ENCODE measurements at places on chromosomes 3 and 15.

DNA sequence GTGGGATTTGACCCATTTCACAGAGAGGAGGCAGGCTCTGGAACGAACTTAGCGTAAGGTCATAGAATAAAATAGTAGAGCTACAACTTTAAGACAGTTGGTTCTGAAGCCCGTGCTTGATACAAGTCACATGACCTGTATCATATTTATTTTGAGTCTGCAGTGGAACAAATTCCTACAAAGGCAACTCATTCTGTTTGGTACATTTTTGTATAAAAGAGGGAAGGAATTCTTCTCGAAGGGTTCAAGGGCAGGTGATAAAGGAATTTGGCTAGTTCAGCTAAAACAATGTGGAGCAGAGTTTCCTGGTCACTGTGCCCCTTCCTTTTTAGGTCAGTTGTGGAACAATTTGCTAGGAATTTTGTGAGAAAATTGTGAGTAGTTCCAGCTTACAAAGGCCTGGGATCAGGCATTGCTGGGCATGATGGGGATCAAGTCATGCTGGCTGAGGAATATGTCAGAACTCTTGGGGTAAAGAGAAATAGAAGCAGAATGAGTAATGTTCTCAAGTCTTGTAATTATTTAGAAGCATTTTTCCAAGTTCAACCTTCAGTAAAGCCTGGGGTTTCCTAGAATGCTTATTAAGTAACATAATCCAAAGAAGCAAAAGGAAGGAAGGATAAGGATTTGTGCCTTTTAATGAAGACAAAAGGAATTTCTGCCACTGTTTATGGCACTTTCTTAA is 19.1 kb downstream of the USP3 start:
- DNase-seq: no peak

DNA sequence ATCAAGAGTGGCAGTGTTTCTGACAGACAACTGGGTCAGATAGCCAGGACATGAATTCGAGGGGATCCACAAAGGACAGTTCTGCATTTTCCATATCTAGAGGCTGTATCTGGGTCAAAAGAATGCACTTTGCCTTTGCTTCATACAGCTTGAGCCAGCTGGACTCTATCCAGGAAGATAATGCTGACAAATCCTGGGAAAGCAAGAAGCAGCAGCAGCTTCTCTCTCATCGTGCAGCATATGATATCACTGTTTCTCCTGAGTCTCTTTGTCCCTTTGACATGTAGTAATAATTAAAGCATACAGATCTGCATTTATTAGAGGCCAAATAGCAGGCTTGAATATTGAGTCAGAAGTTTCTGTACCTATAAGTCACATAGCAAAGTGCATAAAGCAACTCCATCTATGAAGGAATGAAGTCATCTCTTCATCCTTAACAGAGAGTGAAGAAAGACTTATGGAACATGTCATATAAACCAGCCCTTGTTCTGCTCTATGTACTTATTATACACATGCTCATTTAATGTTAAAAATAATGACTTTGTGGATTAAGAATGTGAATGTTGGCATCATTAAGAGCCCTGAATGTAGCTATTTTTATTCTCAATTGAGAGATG is 236.8 kb upstream of the GBE1 start:
- DNase-seq: no peak

- DNase-seq: no peak
These were observed 260.2 kb downstream of the ZBTB20 start for GRCh38 chr3:114886905-114887304.

- no peak for DNase-seq
These were observed 14.4 kb downstream of the CNOT10 start for GRCh38 chr3:32699429-32699828.

- DNase-seq: no peak
These were observed 29.6 kb downstream of the KIF7 start for GRCh38 chr15:89625716-89626115.

GRCh38 chr15:69888406-69888805 is 209.3 kb downstream of the TLE3 start:
- DNase-seq: no peak

- no peak for DNase-seq
These were observed 91.4 kb upstream of the MEX3B start for GRCh38 chr15:82137261-82137660.

DNA sequence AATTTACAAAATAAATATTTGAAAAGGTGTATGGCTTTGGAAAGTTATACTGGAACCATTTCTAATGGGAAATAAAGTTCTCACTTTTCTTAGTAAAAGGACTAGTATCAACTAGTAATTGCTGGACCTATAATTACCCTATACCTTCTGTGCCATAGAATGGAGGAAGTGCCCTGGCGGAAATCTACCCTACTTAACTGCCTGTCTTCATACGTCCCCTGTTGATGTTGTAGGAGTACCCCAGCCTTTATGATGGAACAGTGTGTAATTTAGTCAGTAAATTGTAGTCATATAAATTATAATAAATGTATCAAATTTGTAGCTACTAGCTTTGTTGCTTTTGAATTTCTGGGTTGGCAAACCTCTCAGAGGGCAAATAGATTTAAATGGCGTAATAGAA is 149.9 kb downstream of the LPP start:
- no peak for DNase-seq

DNA sequence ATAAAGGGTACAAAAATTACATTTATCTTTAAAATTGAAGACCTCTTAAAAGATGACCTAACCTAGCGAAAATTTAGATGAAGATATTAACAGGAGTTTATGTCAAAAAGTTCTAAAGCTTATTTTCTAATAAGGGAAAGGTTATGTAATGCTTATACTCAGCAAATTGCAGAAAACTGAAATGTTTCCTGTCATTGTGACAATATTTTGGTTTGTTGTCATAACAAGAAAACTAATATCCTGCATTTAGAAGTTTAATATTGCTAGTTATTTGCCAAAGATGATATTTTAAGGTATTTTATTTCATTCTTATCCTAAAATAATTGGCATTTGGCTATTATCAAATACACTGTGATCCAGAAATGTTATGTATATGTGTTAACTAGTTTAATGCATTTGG is 294.5 kb downstream of the C3orf38 start:
- no peak for DNase-seq

DNA sequence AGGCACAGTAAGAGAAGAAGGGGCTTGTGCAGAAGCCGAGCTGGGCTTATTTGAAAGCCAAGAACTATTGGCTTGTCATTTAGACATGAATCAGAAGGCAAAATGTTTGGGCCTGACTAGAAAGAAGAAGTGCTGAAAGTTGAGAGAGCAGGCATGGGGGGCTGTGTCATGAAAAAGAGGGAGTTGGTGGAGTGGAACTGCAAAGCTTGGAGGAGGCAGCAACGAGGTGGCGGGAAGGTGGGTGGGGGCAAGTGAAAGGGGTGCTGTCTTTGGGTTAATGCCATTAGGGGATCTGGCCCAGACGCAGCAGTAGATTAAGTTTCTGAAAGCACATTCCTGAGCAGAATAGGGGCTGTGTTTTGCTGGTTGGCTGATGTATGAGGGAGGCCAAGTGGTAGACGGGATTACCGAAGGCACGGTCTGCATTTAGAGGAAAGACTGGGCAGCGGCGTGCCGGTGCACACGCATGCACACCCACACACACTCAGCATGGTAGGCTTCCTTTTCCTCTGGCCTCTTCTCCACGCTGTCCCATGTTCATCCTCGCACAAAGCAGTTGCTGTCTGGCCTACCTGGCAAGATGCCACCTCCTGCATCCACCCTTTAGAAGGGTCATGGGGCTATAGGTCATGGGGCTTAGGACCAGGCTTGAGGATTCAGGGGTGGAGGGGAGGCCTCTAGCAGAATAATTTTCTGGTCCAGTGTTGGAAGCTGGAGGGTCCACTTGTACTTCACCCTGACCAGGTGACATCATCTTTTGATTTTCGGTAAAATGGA is 43.0 kb downstream of the BOC start:
- DNase-seq: peak; percentile 72

- no peak for DNase-seq
These were observed 28.9 kb upstream of the ACP3 start for GRCh38 chr3:132288357-132288756.

DNA sequence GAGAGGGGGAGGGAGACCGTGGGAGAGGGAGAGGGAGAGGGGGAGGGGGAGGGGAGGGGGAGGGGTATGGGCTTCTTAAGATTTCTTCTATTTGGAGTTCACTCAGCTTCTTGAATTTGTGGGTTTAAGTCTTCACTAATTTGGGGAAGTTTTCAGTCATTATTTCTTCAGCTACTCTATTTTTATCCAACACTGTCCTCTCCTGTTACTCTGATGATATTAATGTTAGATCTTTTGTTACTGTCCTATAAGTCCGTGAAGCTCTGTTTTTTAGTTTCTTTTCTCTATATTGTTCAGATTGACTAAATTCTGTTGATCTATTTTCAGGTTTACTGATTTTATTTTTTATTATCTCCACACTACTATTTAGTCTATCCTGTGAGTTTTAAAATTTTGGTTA is 351.5 kb upstream of the TPM1 start:
- DNase-seq: peak; percentile 49

DNA sequence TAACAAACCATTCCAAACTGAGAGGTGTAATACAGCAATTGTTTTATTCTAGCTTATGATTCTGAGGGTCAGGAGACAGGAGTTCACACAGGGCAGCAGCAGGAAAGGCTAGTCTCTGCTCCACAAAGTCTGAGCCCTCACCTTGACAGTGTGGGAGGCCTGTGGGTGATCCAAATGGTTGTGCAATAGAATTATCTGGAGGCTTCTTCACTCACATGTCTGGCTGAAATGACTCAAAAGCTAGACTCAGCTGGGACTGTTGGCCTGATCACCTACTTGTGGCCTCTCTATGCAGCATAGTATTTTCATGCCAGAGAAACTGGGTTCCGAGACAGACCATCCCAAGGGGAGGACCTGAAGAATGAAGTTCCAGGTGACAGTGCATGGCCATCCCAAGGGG is 233.9 kb upstream of the UBE2E2 start:
- DNase-seq: no peak

DNA sequence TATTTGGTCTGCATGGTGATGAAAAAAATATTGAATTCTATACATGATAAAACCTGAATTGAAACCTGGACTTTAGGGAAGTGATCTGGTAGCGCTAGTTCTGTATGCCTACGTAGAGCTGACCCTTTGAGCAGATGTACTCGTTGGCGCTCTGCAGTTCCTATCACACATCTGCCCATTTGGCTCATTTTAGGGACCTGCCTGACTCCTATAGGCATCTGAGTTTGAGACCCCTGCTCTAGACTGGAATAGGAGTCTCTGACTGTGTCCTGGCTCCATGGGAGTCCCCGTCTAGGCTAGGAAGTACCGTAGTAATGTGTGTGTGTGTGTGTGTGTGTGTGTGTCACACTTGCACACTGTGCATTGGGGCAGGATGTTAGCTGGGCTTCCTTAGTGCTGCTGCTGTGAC is 21.2 kb downstream of the STARD5 start:
- peak; percentile 57 for DNase-seq

Data from suppressor macrophage treated with lipopolysaccharide for 1 hour (primary cell).